T47D (cell line): ENCODE measurements at places on chromosomes 7 and 10.

- no peak for DNase-seq
Measured at GRCh38 chr10:55495555-55495954, 694.5 kb upstream of the PCDH15 start.

DNA sequence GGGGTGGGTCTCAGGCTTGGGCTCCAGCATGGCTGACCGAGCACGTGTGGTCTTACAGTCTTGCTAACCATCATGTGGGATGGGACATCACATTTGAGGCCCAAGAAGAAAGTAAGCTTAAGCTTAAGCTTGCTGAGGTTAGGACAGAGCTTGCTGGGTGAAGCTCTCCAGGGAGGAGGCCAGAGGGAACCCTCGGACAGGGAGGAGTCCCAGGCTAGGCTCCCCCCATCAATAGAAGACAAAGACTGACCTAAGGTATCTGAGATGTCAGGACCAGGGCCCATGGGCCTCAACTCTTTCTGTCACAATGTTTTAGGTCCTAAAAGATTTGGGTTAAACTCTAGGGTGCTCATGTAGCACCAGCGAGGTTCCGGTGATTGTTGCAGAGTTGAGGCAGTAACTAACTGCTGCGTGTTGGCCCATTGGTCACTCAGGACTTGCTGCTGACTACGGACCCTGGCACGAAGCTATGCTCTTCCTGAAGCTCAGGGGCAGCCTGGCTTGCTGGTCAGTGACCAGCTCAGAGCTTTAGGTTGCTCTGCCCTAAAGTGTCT, 10.5 kb downstream of the AKR1E2 start:
- no peak for DNase-seq

DNA sequence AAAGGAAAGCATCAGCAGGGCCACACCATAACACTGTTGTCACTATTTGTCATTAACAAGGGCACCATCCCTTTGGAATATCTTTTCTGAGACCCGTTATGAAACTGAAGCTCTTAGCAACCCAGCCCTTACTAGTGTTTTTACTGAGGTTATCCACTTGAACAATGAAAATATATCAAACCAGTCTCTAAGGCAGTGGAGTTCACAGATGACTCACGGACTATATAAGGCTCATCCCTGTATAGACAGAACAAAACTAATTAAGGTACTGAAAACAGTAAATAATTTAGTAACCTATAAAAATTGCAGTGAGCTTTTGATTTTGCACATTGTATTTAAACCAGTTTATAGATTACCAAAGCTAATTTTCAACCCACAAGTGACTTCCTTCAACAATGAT, 196.0 kb downstream of the ELAPOR2 start:
- DNase-seq, result no peak

DNA sequence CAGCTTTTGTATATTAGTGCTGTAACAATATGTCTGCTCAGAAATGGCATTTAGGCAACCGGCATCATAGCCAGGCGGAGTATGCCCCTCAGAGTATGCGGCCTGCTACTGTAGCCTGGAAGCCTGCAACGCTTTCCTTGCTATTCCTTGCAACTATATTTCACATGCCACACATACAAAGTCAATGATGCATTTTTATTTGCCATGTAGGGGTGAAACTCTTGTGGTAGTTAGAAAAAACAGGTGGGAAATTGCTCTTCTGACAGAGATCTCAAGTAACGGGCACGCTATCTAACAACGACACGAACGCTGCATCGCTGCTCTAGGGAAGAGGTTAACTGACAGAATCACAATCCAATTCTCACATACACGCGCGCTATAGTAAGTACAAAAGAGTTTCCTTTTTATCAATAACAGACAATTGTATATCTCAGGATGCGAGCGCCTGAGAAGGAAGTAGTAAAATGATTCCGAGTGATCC, 5.9 kb downstream of the EBF3 start:
- no peak for DNase-seq

DNA sequence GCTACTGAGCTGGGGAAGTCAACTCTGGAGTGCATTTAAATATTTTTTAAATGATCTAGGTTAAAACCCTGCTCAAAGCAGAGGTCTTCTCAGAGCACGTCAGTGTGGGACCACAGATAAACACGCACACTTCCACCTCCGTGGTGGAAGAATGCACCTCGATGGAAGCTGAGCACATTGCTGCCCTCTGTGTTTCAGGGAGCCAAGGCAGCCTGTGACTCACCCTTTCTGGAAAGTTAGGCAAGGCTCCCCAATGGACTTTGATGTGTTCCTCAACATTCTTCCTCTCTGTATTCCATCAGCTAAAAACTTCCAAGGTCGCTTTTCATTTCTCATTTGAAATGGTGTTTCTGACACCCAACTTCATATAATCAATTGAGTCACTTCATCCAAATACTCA, 170.8 kb upstream of the KMT2E start:
- no peak for DNase-seq

DNA sequence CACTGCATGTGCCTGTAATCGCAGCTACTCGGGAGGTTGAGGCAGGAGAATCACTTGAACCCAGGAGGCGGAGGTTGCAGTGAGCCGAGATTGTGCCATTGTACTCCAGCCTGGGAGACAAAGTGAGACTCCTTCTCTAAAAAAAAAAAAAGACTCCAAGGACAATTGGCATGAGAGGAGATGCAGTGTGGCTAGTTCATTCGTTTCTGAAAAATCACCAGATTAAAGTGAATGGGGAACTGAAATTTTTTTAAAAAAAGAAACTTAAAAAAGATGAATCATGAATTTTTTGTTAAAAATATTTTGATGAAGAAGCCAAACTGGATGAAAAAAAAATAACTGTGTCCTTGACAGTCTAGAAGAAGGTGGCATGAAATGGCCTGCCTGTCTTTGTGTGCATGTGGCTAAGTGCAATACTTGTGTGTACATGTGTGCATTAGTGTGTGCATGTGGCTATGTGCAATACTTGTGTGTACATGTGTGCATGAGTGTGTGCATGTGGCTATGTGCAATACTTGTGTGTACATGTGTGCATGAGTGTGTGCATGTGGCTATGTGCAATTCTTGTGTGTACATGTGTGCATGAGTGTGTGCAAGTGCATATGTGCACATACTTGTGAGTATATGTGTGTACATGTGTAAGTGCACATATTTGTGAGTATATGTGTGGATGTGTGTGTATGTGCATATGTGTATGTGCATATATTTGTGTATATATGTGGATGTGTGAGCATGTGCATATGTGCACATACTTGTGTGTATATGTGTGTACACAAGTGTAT, 391.7 kb upstream of the KLF6 start:
- no peak for DNase-seq

GRCh38 chr10:43339136-43339535, 32.3 kb upstream of the FXYD4 start:
- no peak for DNase-seq

GRCh38 chr10:60480865-60481563, 91.3 kb upstream of the ANK3 start:
- no peak for DNase-seq

DNA sequence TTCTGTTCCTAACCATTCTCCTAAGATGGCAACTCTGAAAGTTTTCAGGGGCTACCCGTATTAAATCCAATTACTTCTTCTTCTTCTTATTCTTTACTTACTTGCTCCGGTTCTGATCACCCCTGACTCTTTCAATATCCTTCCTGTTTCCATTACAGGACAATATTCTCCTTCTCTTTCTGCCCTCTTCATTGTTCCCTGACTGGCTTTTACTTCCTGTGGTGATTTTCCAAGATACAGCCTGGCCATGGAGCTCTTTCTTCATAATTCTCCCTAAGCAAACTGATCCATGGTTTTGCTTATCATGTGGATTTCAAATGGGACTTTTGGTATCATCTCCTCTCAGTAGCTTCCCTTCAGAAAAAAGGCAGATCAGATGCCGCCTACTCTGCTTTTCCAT, 35.4 kb downstream of the CCDC186 start:
- DNase-seq, result no peak

DNA sequence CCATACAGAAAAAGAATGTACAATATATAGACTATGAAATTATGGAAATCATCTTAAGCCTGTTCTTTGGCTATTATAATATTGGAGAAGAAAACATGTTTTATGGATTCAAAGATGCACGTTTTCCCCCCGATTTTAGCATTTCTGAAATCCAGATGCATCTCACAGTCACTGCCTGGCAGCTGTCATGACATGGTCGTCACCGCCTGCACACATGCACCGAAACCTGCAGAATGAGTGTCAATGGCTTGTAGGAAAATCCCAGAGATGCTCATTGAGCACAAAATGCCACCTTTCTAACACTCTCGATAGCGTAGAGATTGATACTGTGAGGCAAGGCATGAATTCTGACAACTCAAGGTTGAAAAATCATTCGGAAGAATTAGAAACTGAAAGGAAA, 115.5 kb downstream of the TAF3 start:
- no peak for DNase-seq

GRCh38 chr7:2044883-2045471, 187.8 kb downstream of the MAD1L1 start:
- no peak for DNase-seq

GRCh38 chr10:88113232-88113631, 249.8 kb downstream of the PTEN start:
- no peak for DNase-seq

GRCh38 chr7:1979591-1980560, 252.9 kb downstream of the MAD1L1 start:
- no peak for DNase-seq

DNA sequence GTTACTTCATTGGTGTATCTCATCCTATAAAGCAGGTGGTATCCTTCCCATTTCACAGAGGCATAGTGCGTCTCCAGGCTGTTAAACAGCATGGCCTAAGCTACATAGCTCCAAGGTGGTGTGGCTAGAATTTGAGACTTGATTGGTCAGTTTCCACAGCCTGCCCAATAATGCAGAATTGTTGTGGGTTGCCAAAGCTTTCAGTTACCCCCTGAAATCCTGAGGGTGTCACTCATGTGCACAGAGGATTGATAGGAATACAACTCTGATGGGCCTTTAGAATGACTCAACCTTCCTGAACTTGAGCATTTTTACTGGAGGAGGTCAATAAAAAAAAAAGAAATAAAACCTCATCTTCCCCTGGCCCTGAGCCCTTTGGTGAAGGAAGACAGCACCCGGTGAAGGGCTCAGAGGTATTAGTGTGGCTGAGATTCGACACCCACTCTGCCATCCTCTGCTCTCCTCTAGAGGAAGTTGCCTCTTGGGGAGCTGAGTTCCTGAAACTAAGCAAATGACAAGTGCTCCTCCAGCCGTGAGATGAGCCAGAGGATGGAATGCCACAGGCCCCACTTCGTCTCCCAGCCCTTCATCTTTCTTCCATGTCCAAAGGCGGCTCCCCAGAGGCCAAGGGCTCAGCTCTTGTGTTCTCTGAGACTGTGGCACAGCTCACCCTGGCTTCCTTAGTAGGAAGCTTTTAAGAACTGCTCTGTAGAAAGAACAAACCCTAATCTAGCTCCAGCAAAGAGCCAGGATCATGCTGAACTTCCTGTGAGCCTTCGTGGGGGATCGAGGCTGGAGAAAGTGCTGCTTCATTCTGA, 1.0 kb downstream of the ACSL5 start:
- DNase-seq, result no peak

- DNase-seq, result no peak
Measured at GRCh38 chr10:15624401-15625196, 95.1 kb downstream of the ITGA8 start.

- DNase-seq, result no peak
Measured at GRCh38 chr10:126729314-126729870, 58.9 kb upstream of the C10orf90 start.

GRCh38 chr7:88092676-88092999, 127.2 kb downstream of the SRI start:
- no peak for DNase-seq

GRCh38 chr7:105249216-105249615, 139.5 kb downstream of the SRPK2 start:
- DNase-seq, result no peak

- peak; percentile 12 for DNase-seq
Measured at GRCh38 chr10:132335189-132336063, 3.4 kb downstream of the LRRC27 start.

- DNase-seq, result no peak
Measured at GRCh38 chr10:79168210-79168609, 99.4 kb downstream of the ZMIZ1 start.
